ENCODE measurements at places on chromosomes 13 and 19.

GRCh38 chr13:105389373-105389772 is 1146.1 kb downstream of the EFNB2 start:
- DNase-seq = no peak

- no peak for DNase-seq
These were observed 5.7 kb upstream of the FPR3 start for GRCh38 chr19:51789061-51789795.

DNA sequence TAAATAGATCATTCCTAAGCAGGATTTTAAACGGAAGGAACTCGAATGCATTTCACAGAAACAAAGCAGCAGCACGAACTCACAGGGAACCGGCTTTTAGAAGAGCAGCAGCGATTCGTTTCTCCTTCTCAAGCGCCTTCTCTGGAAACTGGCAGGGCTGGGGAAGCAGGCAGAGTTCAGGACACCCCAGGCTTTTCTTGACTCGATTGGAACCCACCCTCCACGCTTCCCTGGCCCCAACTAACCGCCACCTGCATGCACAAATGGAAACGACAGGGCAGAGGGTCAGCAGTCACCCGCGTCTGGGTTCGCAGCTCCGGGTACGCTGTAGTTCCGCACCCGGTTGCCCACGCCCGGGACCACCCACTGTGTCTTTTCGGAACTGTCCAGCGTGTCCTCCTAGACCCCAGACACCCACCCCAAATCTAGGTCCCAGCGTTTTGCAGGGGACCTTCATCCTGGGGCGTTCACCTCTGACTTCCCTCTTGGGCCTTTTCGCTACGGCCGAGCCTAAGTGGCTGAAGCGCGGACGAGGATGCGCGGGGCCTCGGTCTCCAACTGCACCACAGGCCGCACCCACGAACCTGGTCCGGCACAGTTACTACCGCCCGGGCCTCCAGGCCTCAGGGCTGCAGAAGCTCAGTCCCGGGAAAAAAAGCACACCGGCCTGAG is 500 bp downstream of the ZFP30 start:
- DNase-seq = peak; percentile 1

DNA sequence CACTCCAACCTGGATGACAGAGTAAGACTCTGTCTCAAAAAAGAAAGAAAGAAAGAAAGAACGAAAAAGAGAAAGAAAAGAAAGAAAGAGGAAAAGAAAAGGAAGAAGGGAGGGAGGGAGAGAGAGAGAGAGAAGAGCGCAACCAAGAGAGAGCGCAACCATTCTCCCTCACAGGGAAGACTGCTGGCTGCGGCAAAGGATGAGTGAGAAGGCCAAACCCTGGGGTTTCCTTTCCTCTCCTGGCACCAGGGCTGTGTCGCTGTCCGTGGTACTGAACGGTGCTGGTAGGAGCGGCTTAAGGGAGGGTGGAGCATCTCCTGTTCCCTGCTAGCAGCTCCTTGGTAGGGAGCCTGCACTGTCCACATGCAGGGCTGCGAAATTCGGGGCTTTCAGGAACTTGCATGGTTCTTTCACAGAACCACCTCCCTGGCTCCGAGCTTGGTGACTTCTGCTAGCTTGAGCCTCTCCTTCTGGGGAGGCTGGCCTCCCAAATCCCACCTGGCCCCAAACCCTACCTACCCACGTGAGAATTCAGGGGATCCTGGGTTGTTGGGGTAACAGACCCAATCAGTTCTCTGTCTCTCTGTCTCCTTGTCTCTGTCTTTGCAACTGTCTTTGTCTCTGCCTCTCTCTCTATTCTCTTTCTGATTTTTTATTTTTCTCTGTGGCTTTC is 51.1 kb upstream of the ZNRF4 start:
- peak; percentile 42 for DNase-seq

- DNase-seq = no peak
These were observed 14.4 kb upstream of the RETN start for GRCh38 chr19:7654401-7654800.

DNA sequence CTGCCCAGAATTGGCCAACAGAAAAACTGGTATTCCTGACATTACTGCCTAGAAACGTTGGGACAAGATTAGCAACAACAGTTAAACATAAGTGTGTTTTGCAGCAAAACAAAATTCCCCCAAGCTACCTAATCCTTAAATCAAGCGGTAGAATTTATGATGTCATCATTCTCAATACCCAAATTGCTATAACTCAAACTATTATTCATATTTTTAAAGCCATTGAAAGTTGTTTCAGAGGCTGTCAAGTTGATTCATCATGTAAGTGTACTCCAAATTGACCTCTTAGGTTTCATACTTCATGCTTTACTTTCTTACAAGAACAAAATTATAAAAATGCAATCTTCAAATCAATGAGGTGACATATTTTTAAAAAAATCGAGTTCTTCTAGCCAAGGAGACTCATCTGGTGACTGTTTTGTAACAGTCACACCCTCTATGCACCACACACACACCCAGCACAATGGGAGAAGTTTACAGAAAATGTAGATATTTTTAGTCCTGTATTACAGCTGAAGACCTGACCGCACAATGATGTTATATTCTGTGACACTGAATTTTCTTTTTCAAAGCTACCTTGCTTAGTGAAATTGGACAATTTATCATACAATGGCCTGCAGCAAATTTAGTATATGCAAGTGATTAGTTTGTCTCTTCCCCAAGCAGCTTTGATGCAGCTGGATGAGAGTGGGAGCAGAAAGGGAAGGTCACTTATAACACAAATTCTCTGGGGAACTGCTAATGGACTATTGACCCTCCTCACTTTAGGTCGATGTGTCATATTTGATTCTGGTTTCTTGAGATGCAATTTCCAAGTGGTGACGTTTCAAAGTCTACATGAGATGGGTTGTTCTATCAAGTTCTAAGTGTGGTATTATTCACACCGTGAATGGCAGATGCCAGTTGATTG is 345.3 kb upstream of the OBI1 start:
- no peak for DNase-seq

- DNase-seq = peak; percentile 65
These were observed 43.1 kb downstream of the CYP4F22 start for GRCh38 chr19:15551293-15552004.

GRCh38 chr13:42494157-42494556 is 79.8 kb upstream of the TNFSF11 start:
- no peak for DNase-seq

DNA sequence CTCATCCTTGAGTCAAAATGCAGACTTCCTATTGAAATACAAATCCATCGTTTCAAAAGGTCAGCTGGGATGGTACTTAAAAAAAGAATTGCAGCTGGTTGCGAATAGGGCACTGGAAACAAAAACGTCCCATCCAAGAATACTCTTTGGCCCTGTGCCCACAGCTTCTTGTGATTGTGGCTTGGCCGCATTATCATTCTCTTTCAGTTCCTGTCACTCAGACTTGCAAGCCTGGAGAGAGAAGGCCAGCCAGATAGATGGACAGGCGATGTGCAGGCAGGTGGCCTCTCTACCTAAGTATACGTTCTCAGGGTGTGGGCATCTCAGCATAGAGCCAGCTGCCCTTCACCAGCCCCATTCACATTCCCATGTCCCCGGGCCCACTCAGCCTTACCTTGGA is 208.5 kb upstream of the ZNF536 start:
- DNase-seq = no peak

DNA sequence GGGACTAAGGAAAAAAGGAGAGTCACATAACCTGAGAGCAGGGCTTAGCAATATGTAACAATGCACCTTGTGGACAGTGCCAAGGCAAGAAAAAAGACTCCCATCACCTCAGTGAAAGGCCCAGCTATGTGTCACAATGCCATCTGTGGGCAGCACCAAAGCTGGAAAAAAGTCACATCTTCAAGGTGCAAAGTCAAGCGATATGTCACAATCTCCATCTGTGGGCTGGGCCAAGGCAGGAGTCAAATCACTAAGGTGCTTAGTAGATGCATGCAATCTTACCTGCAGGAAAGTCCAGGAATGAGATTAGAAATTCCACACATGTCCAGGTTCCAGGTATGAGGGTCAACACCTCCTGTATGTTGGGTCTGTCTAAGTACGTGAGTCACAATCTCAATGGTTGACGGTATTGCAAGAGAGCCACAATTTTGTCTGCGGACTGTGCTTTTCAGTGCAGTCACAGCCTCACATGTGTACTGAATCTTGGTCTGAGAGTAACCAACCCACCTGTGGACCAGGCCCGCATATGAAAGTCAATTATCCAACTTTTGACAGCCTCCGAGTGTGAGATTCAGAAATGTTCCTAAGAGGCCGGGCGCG is 14.8 kb upstream of the ZNF43 start:
- DNase-seq = no peak

- no peak for DNase-seq
These were observed 360.2 kb upstream of the TSHZ3 start for GRCh38 chr19:31709476-31709875.

DNA sequence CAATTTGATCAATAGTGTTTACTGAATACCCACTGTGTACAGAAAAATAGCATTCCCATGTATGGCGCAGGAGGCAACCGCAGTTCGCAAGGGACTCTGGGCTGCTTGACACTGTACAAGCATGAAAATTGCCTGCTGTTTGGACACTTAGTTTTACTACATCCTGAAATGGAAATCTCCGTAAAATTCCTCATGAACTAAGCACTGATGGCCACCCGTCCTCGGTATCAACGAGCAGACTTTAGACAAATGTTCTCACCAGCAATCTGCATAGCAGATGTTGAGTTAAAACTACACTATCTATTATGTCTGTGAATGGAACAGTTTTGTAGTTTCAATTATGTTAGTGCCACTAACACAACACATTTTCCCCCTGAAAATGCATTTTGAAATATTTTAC is 294.7 kb downstream of the DCLK1 start:
- DNase-seq = no peak

- no peak for DNase-seq
These were observed 589 bp downstream of the RBM26 start for GRCh38 chr13:79405501-79405830.

GRCh38 chr19:17229890-17230289 is 3.9 kb downstream of the OCEL1 start:
- no peak for DNase-seq

DNA sequence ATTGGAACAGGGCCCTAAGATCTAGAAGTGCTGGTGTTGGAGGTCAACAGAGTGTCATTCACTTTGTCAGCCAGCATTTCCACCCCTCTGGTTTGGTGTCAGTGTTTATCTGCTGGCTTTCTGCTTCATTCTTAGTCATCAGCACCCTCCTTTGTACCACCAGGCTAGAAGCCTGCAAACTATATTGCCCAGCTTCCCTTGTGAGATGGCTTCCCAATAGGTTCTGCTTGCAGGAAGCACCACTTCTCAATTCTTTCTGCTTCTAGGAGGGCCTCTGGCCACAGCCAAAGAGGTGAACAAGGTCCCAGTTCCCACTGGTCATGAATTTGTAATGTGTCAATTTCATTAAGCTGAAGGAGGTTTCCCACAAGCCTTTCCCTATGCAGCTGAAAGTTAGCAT is 36.4 kb upstream of the CALM3 start:
- DNase-seq = no peak

DNA sequence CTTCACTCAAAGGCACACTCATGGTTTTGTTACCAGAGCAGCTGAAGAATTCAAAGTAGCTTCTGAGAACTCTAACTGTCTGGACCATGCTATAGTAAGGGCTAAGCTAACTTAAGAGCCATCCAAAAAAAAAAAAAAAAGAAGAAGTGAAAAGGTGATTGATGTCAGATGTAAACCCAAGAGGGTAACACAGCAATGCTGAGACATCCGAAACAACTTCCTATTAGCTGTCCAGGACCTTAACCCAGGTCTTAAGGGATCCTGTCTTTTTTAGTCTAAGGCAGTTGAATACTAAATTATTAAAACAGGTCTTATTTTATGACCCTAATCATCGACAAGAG is 11.2 kb upstream of the RAB20 start:
- no peak for DNase-seq

DNA sequence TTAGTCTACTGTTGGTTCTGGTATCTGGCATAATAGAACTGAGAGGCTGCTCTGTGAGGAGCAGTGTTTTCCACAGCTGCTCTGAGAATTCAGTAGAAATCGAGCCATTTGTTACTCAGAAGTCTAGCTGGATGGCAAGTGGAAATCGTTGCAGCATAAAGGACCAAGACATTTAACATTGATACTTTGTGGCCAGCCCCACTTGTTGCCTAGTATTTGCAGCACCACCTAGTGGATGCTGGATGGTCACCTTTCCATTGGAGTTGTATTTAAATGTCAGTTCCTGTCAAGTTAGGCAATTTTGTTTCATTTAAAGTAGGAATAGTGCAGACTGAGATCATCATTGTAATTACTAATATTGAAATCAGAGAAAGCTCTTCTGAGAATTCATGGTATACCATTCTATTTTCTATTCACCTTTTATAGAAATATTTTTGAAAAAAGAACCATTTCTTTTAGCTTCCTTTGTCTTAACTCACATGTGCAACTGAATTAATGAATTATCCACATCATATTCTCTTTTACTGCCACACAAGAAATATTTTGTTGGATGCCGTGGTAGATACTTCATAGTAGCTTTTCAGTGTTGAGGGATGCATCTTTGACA is 64.6 kb downstream of the PDS5B start:
- peak; percentile 36 for DNase-seq

GRCh38 chr13:35157143-35157755 is 215.2 kb downstream of the NBEA start:
- DNase-seq = no peak

DNA sequence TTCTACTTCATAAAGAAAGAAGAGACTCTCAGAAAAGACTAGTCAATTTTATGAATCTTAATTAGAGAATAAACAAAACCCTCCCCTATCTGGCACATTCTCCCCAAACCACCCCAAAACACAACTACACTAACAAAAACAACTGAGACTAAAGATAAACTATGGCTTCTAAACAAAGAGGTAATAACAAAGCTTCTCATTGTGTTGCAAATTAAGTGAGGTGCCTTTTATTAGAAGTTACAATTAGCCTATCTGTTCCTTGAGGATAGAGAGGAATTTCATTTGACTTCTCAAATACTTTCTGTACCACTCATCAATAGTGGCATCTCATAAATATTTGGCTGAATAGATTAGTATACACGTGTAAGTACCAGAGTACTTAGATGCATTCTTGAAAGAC is 1196.2 kb downstream of the PCDH9 start:
- DNase-seq = no peak
